ENCODE measurements at places on chromosomes 4 and X. TPM values are rescaled to one million over a fixed set of nuclear protein-coding genes. Genes with fewer than 3 reads are reported as not detected.

DNA sequence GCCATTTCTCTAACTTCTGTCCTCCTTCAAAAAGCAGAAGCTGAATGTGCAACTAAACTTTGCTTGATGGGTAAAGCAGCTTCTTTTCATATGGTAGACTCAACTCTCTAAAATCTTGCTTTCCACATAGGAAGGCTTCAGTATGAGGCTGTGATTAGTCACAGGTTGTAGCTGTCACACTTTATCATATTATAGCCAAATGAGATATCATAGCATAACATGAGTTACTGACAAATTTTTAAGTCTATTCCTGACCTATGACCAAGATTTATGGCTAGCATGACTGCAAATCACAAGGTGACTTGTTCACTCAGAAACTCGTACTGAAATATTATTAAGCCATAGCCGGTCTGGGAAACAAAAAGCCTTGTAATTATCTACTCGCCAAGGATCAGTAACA is 998.6 kb downstream of the RPA4 start:
- H3K4me3 ChIP-seq: no peak overlapping the region
- H3K27me3 ChIP-seq: no peaks in the 10 kb centered on the region
- no peak overlapping the region for H3K27ac ChIP-seq
- no peak for DNase-seq
- no peaks in the 10 kb centered on the region for H3K4me1 ChIP-seq

DNA sequence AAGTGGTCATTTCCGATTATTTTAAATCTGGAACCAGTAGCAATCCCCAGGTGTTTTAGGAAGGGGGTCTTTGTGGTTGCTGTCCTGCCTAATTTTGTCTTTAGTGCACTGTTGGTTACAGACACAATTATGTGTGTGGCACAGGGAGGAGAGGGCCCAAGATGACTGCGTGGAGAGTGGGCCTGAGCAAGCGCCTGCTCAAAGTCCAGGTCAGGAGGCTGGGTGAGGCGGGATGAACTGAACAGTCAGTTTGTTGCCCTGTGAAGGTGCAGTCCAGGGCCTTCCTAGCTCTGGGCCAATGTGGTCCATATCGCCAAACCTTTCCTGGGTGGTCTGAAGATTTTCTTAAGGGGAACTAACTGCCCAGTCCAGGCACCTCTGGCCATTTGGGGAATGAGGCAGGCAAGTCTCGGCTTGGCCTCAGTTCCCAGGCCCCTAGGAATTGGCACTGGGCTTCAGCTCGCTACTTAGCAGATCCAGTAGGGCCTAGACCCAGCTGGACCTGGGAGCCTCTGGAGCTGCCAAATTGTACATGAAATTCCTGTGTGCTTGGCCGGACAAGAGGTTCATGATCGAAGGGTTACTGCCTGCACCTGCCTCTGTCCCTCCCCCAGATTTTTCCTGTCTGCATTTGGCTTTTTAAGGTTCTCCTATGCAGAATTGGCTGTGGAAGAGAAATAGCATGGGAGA is 47.6 kb downstream of the ANAPC4 start:
- no peak for DNase-seq
- no peak overlapping the region for H3K4me3 ChIP-seq
- peaks cover 9% of the 10 kb centered on the region for H3K36me3 ChIP-seq

GRCh38 chrX:65871671-65872311 is 168.1 kb downstream of the VSIG4 start:
- H3K4me1 ChIP-seq: peaks cover 34% of the 10 kb centered on the region
- no peak overlapping the region for H3K27ac ChIP-seq
- no peaks in the 10 kb centered on the region for H3K36me3 ChIP-seq
- DNase-seq: no peak
- H3K27me3 ChIP-seq: no peaks in the 10 kb centered on the region

- H3K27me3 ChIP-seq: no peaks in the 10 kb centered on the region
- no peak for DNase-seq
- H3K4me3 ChIP-seq: no peak overlapping the region
- H3K4me1 ChIP-seq: no peaks in the 10 kb centered on the region
Measured at GRCh38 chr4:106347167-106347566, 21.4 kb downstream of the GIMD1 start.

GRCh38 chr4:182225257-182225852 is 17.8 kb upstream of the TENM3 start:
- no peaks in the 10 kb centered on the region for H3K4me1 ChIP-seq
- no peaks in the 10 kb centered on the region for H3K36me3 ChIP-seq
- H3K4me3 ChIP-seq: no peak overlapping the region
- no peak for DNase-seq

DNA sequence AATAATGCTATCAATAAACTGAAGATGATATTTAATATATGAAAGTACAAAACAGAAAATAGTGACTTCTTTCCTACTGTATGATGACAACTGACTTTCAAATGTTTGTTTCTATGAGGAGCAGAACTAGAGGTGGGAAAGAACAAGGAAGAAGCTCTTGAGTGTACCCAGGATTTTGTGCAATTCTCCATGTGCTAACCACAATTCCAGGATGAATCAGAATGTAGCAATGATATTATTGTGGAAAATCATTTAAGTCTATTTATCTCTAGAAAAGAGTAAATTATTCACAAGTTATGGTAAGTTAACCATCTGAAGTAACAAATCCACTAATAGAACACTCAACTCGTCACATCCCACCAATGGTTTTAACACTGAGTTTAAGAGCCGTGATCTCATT is 324.1 kb upstream of the EMCN start:
- no peaks in the 10 kb centered on the region for H3K4me1 ChIP-seq
- H3K27ac ChIP-seq: no peak overlapping the region
- no peak for DNase-seq
- H3K27me3 ChIP-seq: peaks cover 3% of the 10 kb centered on the region

DNA sequence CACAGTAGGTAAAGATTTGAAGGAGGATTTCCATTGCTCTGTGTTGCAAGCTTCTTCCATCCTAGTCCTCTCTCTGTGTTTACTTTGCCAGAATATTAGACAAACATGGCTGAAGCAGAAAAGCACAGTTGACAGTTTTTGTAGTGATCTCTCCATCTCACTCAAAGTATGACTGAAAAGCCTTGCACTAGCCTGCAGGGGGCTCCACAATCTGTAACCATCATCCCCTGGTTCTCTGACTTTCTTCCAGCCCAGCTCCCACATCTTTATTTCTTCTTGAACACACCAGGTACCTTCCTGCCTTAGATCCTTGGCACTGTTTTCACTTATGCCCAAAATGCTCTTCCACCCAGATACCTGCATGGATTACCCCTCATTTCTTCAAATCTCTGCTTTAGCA is 34.1 kb upstream of the HHIP start:
- no peak overlapping the region for H3K4me3 ChIP-seq
- no peaks in the 10 kb centered on the region for H3K36me3 ChIP-seq
- no peaks in the 10 kb centered on the region for H3K27me3 ChIP-seq
- H3K4me1 ChIP-seq: no peaks in the 10 kb centered on the region
- no peak for DNase-seq
- H3K27ac ChIP-seq: no peak overlapping the region

- H3K4me1 ChIP-seq: peaks cover 62% of the 10 kb centered on the region
- DNase-seq: no peak
- no peak overlapping the region for H3K4me3 ChIP-seq
- H3K27ac ChIP-seq: peak overlapping the region; percentile 67
- peaks cover 21% of the 10 kb centered on the region for H3K36me3 ChIP-seq
Measured at GRCh38 chrX:41516999-41517765, 70.0 kb downstream of the NYX start.

DNA sequence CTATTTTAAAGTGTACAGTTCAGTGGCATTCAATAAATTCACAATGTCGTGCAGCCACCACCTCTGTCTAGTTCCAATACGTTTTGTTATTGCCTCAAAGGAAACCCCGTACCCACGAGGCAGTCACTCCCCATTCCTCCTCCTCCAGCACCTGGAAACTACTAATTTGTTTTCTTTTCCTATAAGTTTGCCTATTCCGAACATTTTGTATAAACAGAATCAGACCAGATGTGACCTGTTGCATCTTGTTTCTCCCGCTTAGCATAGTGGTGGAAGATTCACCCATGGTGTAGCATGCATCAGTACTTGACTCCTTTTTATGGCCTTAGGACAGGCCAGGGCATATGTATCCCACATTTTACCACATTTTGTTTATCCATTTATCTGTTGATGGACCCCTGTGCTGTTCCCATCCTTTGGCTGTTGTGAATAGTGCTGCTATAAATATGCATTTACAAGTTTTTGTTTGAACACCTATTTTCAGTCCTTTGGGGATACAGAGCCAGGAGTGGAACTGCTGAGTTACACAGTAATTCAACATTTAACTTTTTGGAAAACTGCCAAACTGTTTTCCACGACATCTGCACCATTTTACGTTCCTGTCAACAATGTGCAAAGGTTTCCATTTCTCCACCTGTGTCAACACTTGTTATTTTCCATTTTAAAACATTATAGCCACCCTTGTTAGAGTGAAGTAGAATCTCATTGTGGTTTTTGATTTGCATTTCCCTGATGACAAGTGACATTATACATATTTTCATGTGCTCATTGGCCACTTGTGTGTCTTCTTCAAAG is 57.8 kb upstream of the STX18 start:
- H3K36me3 ChIP-seq: peaks cover 3% of the 10 kb centered on the region
- H3K27me3 ChIP-seq: no peaks in the 10 kb centered on the region
- H3K4me3 ChIP-seq: no peak overlapping the region

RHOXF2B gene
- not detected for total RNA-seq

DNA sequence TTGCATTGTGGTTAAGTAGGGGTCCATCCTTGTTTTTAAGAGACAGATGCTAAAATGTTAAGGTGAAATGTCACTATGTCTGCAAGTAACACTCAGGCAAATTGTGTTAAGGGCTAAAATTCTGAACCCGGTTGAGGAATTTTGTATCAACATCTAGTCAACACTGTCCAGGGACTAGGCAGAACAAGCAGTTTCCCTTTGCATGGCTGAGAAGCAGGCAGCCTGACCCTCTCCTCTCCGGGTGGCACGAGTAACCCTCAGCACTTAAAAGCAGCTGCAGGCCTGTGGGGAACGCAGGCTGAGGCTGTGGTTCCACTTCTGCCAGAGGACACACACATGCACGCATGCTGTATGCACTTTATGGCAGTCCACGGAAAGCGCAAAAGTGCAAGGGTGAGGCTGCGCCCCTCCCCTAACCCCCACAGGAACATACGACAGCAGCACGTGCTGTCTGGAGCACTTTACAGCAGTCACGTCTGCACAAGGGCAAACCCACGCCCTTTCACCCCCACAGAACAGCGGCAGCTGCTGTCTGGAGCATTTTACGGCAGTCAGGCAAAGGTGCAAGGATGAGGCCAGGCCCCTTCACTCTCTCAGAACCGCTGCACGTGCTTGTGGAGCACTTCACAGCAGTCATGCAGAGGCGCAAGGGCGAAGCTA is 619 bp upstream of the MPC1L start:
- H3K36me3 ChIP-seq: peaks cover 3% of the 10 kb centered on the region
- H3K4me3 ChIP-seq: no peak overlapping the region
- no peak overlapping the region for H3K27ac ChIP-seq
- H3K4me1 ChIP-seq: no peaks in the 10 kb centered on the region

GRCh38 chr4:40957281-40957680 is 207.5 kb downstream of the NSUN7 start:
- peaks cover 3% of the 10 kb centered on the region for H3K27me3 ChIP-seq
- no peak overlapping the region for H3K4me3 ChIP-seq
- H3K27ac ChIP-seq: no peak overlapping the region
- no peaks in the 10 kb centered on the region for H3K4me1 ChIP-seq
- DNase-seq: no peak

GPRASP2 gene
- total RNA-seq: 0.15 TPM

ODAM gene
- not detected for total RNA-seq

MAGEB10 gene
- total RNA-seq: not detected

GRCh38 chr4:143364063-143364462 is 27.4 kb downstream of the GAB1 start:
- no peak overlapping the region for H3K27ac ChIP-seq
- H3K4me1 ChIP-seq: peaks cover 11% of the 10 kb centered on the region
- H3K27me3 ChIP-seq: no peaks in the 10 kb centered on the region
- H3K36me3 ChIP-seq: peaks cover 5% of the 10 kb centered on the region
- H3K4me3 ChIP-seq: no peak overlapping the region

DNA sequence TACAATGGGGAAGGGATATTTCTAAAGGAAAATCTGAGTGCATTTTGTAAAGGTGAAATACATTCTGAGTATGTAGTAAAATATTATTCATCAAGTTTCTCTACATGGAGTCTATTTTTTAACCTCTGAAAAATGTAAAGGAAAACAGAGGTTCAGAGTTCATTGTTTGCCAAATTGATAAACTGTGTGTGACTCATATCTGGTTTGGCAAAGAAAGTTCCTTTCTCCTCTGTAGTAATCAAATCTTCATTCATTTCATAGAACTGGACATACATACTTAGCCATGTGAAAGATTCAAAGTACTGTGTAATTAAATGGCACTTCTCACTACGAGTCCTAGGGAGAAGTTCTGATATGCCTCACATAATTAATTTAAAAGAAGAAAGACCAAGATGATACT is 61.6 kb downstream of the HPGD start:
- H3K4me3 ChIP-seq: no peak overlapping the region
- DNase-seq: no peak
- H3K36me3 ChIP-seq: no peaks in the 10 kb centered on the region
- no peak overlapping the region for H3K27ac ChIP-seq
- peaks cover 4% of the 10 kb centered on the region for H3K27me3 ChIP-seq

DNA sequence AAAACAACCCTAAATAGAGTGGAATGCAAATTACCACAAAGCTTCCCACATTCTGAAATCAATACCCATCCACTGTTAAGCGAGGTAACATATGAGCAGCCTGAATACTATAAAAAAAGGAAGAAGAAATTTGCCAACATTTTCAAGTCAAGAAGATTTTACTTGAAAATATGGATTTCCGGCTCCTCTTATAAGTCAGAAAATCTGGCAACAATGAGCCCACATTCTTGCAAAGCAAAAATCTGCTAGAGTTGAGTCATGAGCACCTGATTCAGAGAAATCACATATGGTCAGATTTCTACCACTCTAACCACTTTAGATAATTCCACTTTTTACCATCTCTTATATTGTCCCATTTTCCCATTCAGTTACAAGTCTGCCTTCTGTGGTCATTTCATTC is 395.7 kb downstream of the DTHD1 start:
- no peak overlapping the region for H3K4me3 ChIP-seq
- no peaks in the 10 kb centered on the region for H3K27me3 ChIP-seq
- no peaks in the 10 kb centered on the region for H3K36me3 ChIP-seq
- H3K4me1 ChIP-seq: no peaks in the 10 kb centered on the region
- no peak for DNase-seq

GRCh38 chr4:17232566-17233253 is 279.2 kb downstream of the QDPR start:
- no peak overlapping the region for H3K4me3 ChIP-seq
- H3K36me3 ChIP-seq: no peaks in the 10 kb centered on the region
- no peak overlapping the region for H3K27ac ChIP-seq
- peaks cover 1% of the 10 kb centered on the region for H3K27me3 ChIP-seq
- H3K4me1 ChIP-seq: no peaks in the 10 kb centered on the region
- no peak for DNase-seq

Data from activated T-helper 1 cell treated with anti-CD3 and anti-CD28 coated beads, Interleukin-12 subunit alpha, Interleukin-12 subunit beta, Interleukin-2, Interleukin-4 antibody, amounts not matched to agents 30 ng/mL and 10 ng/mL and 1 ng/mL, durations not matched to agents 14 hours and 24 hours and 36 hours (primary cell).